ENCODE measurements at places on chromosomes 16 and 17.

- DNase-seq = no peak
These were observed 433.3 kb downstream of the CA10 start for GRCh38 chr17:51725185-51725584.

DNA sequence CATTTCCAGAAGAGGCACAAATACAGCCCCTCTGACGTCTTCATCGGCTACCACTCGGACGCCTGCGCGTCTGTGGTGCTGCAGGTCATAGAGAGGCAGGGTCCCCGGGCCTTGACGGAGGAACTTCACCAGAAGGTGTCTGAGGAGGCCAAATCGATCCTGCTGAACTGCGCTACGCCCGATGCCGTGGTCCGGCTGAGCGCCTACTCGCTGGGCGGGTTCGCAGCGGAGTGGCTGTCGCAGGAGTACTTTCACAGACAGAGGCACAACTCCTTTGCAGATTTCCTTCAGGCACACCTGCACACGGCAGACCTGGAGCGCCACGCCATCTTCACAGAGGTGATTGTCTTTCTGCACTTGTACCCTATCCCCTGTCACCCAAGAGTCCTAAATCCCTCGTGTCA lies 67.0 kb upstream of the ENDOV start:
- no peak for DNase-seq

DNA sequence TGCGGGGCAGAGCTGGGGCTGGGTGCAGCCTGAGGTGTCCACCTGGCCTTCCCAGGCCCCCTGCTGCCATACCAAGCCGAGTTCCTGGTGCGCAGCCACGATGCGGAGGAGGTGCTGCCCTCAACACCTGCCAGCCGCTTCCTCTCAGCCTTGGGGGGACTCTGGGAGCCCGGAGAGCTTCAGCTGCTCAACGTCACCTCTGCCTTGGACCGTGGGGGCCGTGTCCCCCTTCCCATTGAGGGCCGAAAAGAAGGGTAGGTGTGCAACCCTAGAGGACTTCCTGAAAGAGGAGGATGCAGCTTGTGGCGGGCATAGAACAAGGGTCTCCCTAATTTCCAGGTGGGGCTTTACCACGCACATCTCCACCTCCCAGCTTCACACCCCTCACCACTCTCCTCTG lies 2.5 kb downstream of the SGCA start:
- no peak for DNase-seq

GRCh38 chr16:86037999-86038925 lies 139.3 kb downstream of the IRF8 start:
- no peak for DNase-seq

DNA sequence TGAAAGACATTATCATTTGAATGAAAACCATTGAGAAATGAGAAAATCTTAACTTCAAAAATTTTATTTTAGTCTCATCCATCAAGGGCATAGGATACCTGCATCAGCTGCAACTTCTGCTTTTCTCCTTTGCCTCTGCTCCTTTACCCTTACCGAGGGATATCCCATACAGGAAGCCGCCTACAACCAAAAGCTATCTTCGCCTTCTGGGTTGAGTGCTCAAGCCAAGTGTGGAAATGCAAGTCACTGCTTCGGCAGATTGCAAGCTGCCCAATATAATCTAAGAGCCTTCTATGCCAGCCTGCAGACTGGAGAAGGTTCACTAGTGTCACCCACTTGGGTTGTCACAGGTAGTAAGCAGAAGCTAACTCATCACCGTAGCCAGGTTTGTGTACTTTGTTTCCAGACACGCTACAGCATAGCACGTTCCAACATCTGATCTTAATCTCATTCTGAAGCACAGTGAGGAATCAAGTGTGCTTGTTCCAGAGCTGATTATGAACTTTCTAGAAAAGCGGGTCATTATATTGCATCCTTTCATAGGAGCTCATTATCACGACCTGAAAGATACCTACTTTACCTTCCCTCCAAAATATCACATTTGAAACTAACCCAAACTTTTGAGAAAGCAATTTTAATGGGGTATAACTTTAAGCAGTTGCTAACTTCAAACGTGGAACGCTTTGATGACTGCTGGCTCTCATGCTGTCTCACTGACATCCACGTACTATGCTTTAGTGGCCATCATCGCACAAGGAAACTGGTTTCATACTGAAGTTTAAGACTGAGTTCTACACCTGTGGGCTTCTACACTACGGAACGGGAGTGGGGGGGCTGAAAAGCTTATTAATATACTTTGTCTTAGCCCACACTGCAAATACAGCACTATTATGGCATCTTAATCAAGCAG lies 8.0 kb upstream of the UNK start:
- DNase-seq = no peak

DNA sequence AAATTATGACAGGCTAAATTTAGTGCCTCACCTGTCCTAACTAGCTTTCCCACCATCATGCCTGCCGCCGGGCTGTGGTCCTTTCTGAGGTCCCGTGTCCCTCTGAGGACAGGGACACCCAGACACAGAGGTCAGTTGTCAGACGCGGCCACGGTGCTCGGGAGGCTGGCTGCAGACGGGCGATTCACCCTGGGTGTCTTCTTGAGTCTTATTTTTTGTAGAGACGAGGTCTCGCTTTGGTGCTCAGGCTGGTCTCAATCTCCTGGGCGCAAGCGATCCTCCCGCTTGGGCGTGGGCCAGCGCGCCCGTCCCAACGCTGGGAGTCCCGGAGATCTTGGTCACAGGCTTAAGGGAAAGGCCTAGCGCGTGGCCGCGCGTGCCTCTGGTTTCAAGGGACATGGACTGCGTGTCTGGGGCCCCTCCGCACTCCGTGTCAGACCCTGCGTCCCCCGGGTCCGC lies 797 bp upstream of the RAB11FIP3 start:
- no peak for DNase-seq

Measured in COR-L47 (cell line).